ENCODE measurements at places on chromosomes 13 and 19.

- DNase-seq, result no peak
Measured at GRCh38 chr13:37413161-37413560, 185.4 kb downstream of the POSTN start.

DNA sequence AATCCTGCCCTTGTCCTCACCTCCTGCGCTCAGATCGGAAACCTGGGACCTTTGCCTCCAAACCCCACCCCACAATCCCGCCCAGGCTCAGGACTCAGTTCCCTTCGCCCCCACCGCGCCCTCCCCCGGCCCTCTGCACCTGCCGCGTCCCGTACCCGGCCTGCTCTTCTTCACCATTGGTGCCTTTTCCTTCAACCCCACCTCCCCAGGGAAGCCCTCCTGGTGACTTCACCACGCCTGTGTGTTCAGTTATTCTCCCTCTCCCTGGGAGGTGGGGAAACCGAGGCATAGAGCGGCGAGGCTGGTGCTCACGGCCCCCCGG lies 19.3 kb upstream of the TCF3 start:
- no peak for DNase-seq

- DNase-seq, result no peak
Measured at GRCh38 chr13:87878706-87879105, 207.5 kb downstream of the SLITRK5 start.

DNA sequence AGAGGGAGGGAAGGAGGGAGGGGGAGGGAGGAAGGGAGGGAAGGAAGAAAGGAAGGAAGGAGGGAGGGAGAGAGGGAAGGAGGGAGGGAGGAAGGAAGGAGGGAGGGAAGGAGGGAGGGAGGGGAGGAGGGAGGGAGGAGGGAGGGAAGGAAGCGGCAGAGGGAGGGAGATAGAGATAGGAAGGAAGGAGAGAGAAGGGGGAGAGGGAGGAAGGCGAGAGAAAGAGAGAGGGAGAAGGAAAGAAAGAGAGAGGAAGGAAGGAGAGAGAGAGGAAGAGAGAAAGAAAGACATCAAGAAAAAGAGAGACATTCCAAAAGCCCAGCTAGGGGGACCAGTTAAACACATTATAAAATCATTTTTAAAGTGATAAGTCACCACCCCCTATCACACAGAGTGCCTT lies 62.5 kb downstream of the GNG7 start:
- no peak for DNase-seq

DNA sequence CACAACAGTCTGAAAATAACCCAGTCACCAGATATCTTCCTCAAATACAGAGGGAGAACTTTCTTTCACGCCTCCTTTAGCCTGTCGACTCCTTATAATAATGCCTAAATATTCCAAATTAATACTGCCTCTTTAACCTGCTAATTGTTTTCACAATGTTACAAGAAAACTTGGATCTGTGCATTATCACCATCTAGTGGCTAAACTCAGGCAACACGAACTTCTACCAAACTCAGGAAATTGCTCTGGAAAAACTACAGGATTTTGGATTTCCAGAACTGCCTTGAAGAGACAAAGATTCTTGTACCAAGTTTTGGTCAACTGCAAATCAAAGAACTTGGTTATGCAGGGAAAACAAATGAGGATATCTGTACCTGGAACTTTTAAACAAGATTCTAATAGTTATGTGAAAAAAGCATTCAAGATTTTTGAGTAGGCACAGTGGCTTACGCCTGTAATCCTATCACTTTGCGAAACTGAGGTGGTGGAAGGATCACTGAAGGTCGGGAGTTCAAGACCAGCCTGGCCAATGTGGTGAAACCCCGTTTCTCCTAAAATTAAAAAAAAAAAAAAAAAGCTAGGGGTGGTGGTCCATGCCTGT lies 10.8 kb downstream of the CLN5 start:
- DNase-seq, result no peak

- DNase-seq, result no peak
Measured at GRCh38 chr19:14495672-14496028, 277 bp downstream of the GIPC1 start.

GRCh38 chr19:2896694-2897093 lies 4.0 kb upstream of the ZNF57 start:
- no peak for DNase-seq

GRCh38 chr13:36778083-36778671 lies 40.8 kb upstream of the RFXAP start:
- DNase-seq, result no peak

DNA sequence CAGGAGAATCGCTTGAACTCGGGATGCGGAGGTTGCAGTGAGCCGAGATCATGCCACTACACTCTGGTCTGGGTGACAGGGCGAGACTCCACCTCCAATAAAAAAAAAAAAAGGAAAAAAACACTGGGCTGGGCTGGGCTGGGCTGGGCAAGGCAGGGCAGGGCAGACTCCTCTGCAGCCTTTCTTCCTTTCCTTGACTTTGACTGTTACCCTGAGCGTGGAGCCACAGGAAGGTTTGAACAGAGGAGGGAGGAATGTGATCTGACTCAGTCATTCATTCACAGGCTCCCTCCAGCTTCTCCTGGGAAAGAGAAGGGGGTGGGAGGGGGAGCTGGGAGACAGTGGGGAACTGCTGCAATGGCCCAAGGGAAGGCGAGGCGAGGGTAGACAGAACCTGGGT lies 2.7 kb upstream of the ACTN4 start:
- no peak for DNase-seq

- DNase-seq, result no peak
Measured at GRCh38 chr19:18122424-18122823, 24.8 kb downstream of the MAST3 start.

DNA sequence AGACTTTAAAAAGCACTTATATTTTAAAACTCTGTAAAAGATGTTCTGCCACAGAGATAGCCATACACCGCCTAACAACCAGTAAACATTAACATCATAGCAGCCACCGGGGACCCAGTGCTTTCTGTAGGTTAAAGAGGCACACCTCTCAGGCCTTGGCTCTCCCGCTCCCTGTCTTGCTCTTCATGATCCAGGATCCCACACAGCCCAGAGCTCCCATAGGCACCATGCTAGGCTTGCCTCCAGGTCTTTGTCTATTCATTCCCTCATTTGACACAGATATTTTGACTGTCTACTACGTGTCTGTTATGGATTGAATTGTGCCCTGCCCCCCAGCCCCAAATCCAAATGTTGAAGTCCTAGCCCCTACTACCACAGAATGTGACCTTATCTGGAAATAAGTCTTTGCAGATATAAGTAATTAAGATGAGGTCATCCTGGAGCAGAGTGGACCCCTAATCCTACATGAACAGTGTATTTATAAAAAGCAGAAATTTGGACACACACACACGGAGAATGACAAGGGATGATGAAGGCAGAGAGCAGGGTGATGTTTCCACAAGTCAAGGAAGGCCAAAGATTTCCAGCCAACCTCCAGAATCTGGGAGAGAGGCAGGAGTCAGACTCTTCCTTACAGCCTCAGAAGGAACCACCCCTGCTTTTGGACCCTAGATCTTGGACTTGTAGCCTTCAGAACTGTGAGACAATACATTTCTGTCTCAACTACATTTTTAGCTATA lies 272.6 kb downstream of the DNAJC15 start:
- DNase-seq, result no peak

GRCh38 chr13:60356970-60357369 lies 40.0 kb upstream of the TDRD3 start:
- no peak for DNase-seq

DNA sequence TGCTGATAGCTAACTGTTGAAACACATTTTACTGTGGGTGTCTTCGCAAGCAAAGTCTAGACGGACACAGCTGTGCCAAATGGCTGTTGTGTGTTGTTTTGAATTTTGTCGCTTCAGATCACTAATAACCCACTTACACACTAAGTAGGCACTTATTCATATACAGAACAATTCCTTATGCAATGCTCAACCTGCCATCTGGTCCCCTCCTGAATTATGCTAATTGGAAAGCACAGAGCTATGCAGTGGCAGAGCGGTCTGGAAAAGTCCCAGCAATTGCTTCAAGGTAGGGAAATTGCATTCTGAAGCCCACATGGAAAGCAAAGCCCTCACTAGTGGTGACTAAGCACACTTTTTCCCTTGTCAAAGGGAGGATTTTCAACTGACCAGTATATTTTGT lies 69.9 kb downstream of the C13orf42 start:
- no peak for DNase-seq

DNA sequence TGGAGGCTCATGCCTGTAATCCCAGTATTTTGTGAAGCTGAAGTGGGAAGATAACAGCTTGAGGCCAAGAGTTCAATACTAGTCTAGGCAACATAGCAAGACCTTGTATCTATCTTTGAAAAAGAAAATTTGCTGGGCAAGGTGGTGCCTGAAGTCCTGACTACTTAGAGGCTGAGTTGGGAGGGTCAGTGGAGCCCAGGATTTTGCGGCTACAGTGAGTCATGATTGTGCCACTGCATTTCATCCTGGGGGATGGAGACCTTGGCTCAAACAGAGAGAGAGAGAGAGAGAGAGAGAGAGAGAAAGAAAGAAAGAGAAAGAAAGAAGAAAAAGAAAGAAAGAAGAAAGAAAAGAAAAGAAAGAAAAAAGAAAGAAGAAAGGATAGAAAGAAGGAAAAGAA lies 1872.3 kb upstream of the PCDH20 start:
- DNase-seq, result no peak

DNA sequence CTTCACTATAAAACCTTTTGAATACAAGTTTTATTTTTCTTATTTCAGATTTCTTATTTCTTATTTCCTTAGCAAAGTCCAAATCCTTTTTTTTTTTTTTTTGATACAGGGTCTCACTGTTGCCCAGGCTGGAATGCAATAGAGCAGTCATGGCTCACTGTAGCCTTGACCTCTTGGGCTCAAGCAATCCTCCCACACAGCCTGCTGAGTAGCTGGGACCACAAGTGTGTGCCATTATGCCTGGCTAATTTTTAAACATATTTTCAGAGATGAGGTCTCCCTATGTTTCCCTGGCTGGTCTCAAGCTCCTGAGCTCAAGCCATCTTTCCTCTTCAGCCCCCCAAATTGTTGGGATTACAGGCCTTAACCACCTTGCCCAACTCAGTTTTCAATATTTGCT lies 334.3 kb downstream of the DLEU7 start:
- DNase-seq, result no peak

- DNase-seq, result no peak
Measured at GRCh38 chr13:45048890-45049407, 59.6 kb downstream of the GPALPP1 start.

- DNase-seq, result no peak
Measured at GRCh38 chr19:19335408-19336158, 15.0 kb downstream of the MAU2 start.

DNA sequence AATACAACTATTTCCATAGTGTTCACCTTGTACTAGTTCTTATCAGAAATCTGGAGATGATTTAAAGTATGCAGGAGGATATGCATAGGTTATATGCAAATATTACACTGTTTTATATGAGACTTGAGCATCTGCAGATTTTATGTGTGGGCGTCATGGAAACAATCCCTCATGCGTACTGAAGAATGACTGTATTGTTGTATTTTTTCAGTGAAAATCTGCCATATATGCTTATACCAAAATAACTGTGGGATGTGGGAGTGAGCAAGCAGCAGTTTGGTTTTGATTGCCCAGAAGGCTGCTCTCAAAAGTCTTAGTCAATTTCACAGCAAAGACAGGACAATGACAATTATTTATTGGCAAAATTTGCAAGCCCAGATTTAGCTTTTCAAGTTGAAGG lies 238.8 kb upstream of the PCDH20 start:
- DNase-seq, result no peak

DNA sequence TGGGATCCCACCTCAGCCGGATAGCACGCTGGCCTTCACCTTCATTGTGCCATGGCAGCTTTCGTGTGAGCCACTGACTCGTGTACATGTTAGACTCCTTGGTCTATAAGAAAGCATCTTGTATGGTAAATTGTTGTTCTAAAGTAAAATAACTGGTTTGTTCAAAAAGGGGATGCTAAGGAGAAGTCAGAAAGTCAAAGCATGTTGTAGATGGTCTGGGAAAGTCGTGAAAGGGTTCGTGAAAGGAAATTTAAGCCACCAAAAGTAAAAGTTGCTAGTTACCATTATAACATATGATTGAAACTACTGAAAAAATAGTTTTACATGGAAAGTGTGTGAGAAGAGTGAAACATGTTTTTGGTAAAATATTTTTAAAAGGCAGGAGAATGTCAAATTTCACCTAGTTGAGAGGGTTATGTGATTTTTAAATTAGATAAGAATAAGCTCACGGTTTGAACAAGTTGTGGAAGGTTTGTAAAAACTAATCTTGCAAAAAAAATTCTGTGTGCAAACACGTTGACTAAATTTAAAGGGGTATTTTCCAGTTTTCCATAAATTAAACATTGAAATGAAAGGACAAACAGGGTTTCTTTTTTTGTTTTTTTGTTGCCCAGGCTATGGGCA lies 23.4 kb downstream of the DPRX start:
- no peak for DNase-seq

DNA sequence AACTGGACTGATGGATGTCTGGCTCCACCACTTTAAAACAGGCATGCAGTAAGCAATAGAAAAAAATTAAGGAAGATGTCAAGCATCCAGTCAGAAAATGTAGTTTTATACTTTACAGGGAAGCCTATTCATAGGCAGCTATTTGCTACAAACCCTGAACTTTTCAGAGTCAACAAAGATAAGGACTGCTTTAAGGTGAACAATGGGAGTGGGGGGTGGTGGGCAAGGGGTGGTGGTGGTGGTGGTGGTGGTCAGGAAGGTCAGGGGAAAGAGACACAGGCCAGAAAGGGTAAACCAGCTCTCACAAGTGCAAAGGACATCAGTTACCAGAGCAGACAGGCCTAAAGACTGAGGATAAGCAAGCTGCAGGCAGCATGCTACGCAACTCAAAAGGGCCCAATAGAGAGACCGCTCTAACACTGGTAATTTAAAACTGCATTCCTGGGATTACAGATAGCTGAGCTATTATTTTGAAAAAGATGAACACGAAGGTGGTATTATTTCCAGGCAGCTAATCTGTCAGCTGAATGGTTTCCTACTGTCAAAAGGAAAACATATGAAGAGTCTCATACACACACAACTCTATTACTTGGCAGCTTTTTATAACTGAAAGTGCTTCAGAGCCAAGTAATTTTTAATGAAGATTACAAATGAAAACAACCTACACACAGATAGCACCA lies 14.8 kb downstream of the BRD4 start:
- no peak for DNase-seq

DNA sequence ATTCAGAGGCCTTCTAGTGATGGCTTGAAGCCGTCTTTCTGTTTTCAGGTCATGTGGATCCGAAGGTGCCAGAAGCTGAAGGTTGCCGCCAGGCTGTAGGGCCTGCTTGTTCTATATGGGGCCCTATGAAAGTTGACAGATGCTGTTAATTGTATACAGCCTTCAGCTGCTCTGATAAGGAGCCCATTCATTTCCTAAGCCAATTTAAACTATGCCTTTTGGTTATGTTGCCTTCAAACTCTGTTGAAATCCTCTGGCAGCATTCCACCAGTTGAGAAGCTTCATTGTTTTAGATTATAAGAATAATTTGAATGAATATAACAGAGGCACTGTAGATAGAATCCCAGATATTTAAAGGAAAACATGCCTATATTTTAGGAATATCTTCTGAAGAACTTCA lies 34.4 kb downstream of the RAP2A start:
- no peak for DNase-seq

GRCh38 chr19:33507021-33507956 lies 14.3 kb downstream of the PEPD start:
- no peak for DNase-seq
